ENCODE measurements at places on chromosomes 4 and X.

DNA sequence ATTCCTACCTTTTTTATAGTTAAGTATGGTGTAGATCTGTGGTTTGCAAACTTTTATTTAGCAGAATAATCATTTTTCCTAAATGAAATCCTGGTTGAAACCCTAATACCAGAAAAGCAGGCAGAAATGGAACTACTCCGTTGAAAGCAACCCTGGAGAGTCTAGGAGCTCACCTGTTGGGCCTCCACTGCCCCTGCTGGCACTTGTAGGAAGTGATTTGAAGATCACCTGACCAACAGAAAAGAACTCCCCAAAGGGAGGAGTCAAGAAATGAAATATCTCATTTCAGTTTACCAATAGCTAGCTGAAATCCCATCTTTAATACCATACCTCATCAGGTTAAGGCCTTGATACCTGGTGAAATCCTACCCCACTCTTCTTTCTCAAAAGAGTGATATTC, 277.1 kb downstream of the KLHL13 start:
- DNase-seq, result no peak

DNA sequence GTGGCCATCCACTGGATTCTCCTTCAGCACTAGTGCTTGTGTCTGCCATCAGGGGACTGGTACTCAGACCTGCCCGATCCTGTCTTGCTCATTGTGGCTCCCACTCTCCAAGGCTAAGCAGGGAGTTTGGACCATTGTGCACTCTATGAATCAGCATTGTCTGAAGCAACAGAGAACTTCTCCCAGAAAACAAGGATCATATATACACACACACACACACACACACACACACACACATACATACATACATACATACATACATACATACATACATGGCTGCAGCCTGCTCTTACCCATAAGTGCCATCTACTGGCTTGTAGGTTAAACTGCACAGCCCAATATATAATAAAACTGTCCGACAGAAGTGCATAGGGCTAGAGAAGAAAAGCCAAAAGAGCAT, 345.3 kb upstream of the LCORL start:
- peak; percentile 63 for DNase-seq

- no peak for DNase-seq
Measured at GRCh38 chr4:107265859-107266258, 229.7 kb upstream of the DKK2 start.

GRCh38 chr4:73019462-73020047, 50.0 kb downstream of the COX18 start:
- peak; percentile 79 for DNase-seq

DNA sequence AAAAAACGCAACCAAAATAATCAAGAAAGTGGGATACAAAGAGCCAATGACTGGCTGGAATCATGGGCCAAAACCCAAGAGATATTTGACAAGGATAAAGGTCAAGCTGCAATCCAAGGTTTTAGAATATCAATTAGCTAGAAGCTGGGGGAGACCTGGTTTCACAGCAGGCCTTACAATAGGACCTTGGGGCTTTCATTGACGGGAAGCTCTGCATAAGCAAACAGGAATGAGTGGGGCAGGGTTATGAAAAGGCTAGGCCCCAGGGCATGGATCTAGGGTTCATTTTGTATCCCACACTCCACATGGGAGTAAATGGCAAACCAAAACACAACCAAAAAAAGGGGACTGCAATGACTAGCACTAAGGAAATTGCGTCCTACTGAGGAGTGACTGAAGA, 215.3 kb downstream of the HS6ST2 start:
- no peak for DNase-seq

- DNase-seq, result no peak
Measured at GRCh38 chr4:14564281-14564680, 438.0 kb upstream of the CPEB2 start.

GRCh38 chrX:136572030-136572429, 40.0 kb downstream of the VGLL1 start:
- DNase-seq, result no peak

DNA sequence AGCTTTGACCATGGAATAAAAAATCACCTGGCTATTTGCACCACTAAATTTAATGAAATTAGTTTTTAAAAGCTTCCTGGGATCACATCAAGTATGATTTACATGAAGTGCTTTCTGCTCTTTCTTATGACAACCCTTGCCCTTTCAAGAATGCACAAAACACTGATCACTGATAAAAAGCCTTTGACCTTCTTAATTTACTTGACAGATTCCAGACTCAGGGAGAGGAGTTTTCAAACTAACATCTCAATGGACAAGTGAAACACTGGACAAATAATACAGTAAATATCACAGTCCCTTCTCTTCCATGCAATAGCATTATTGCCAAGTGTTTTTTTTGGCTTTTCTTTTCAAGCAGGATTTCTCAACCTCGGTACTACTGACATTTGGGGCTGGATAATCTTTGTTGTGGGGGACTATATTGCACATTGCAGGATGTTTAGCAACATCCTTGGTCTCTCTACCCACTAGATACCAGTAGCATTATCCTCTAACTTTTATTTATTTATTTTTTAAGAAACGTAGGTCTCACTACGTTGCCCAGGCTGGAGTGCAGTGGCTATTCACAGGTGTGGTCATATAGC, 86.3 kb downstream of the ZNF827 start:
- DNase-seq, result no peak

DNA sequence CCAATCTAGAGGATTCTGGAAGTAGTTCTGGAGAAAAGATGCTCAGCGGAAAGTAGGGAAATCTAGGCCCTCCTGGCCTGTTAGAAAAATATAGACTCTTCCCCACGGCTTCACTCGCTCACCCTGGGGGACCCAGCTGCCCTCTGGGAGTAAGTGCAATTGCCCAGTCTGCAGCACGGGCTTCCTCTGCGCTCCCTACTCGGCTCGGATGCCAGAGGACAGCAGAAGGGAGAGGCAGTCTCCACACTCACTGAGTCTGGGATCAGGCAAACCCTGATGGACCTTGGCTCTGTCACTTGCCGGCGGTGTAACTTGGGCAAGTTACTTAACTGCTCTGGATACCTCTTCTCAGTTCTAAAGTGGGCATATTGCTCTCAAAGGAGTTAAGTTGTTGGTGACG, 2.1 kb downstream of the SHISA3 start:
- peak; percentile 37 for DNase-seq

- DNase-seq, result peak; percentile 39
Measured at GRCh38 chr4:4362991-4363697, 23.8 kb upstream of the NSG1 start.

DNA sequence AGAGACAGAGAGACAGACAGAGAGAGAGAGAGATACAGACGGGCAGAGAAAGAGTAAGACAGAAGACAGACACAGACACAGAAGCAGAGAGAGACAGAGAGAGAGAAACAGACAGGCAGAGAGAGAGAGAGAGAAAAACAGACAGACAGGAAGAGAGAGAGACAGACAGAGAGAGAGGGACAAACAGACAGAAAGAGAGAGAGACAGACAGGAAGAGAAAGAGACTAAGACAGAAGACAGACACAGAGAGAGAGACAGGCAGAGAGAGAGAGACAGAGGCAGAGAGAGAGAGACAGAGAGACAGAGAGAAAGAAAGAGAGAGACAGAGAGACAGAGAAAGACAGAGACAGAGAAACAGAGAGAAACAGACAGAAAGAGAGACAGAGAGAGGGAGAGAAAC, 27.2 kb upstream of the NAA11 start:
- DNase-seq, result no peak

GRCh38 chr4:132593717-132594400, 555.2 kb upstream of the PCDH10 start:
- DNase-seq, result no peak

DNA sequence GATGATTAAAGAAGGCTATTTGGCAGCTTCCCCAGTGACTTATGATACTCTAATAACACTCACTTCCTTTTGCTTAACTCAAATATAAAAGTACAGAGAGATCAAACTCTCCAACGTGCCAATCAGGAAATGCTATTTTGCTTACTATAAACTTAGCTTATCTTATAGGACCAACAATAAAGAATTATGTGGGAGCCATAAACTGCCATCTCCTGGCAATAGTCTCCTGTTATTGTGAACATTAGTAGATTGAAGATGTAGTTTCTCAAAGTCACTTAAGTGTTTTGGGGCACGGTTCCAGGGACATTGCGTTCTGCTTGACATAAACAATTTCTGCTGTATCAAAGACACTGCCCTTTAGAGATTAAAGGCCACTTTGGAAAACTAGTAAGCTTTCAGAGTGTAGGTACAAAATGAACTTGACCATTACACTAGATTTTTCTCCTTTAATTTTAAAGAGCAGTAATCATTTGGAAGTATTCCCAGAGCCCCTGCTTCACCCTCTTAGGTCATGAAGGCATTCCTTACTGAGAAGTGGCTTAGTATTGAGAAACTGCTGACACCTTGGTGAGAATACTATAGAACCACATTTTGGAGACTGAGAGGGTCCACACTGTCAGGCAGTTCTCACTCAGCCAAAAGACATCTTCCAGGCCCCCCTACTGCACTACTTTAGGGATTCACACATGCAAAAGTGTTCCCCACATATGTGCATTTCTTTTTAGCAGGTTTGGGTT, 51.9 kb downstream of the MAOA start:
- DNase-seq, result no peak

DNA sequence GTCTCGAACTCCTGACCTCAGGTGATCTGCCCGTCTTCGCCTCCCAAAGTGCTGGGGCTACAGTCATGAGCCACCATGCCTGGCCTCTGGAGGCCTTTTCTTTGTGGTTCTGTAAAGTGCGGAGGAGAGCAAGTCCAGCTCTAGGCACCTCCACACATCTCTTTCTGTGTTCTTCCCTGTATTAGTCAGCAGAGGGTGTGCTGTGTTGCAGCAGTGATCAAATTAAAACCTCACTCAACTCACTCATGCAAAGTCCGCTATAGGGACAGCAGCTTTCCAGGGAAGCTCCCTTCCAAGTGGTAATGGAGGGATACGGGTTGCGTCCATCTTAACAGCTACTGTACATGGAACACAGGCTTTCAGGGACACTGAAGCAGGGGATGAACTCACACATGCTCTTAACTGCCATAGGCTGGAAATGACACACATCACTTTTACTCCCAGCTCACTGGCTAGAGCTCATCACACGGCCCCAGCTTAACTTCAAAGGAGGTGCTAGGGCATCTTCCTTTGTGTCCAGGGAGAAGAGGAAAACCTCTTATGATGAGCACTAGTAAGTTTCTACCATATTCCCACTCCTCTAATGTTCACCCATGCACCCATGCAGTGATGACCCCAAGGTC, 36.0 kb upstream of the CCNG2 start:
- no peak for DNase-seq

GRCh38 chr4:21184788-21185187, 484.5 kb downstream of the PACRGL start:
- no peak for DNase-seq

DNA sequence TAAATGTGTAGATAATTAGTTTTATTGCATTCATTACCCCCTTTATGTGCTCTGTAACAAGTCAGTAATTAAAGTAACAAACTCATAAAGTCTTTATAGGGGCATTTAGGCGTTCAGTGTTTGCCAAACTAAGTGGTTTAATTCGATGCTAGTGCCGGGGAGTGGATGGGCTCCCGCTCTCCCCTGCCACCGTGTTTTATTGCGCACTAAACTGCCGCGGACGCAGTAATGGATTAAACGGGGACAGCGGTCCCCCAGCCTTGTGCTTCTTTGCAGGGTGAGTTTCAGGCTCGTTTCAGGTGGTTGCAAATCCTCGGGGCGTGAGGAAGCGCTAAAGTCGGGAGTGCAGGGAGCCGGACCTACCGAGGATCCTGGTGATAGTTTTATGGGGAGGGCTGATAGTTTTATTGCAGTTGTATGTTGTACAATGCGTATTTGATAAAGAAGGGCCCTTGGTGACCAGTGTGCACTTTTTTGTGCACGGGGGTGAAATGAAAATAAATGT, 1.6 kb upstream of the PHOX2B start:
- no peak for DNase-seq

GRCh38 chrX:154373340-154374306, 811 bp downstream of the FLNA start:
- DNase-seq, result peak; percentile 85

DNA sequence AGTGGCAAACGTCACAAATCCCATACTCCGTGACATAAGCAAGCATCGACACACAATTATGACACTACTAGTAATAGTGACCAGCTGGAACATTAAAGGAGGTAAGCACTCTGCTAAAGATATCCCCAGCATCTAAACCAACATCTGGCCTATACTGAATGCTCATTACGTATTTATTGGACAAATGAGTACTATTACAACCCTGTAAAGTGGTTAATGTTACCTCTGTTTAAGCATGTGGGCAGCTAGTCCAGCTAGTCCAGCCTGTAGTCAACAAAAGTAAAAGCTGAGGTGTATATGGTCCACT, 419 bp upstream of the RPGR start:
- DNase-seq, result no peak

DNA sequence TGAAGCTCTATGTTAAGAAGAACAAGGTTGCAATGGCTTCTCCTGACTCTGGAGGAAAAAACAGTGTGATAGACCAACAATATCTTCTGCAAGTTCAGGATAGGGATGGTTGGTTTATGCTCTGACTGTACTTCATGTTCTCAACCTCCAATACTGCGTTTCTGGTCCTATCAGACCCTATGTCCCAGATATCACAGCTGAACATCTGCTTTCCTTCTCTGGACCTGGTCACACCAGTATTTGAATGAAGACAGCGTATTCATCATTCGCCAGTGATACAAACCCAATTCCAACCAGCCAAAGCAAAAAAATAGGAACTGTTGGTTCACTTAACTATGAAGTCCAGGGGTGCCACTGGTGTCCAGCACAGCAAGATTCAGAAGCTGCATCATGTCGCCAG, 124.5 kb upstream of the KLF3 start:
- DNase-seq, result no peak

- DNase-seq, result no peak
Measured at GRCh38 chr4:68366600-68366999, 16.7 kb upstream of the YTHDC1 start.

DNA sequence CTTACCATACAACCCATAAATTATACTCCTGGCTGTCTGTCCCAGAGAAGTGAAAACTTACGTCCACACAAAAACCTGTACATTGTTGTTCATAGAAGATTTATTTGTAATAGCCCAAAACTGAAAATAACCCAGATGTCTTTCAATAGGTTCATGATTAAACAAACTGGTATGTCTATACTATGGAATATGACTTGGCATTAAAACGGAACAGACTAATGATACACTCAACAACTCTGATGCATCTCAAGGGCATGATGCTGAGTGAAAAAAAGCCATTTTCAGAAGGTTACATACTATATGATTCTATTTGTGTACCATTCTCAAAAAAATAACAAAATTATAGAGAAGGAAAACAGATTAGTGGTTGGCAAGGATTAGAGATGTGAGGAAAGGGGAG, 11.6 kb upstream of the MND1 start:
- no peak for DNase-seq

DNA sequence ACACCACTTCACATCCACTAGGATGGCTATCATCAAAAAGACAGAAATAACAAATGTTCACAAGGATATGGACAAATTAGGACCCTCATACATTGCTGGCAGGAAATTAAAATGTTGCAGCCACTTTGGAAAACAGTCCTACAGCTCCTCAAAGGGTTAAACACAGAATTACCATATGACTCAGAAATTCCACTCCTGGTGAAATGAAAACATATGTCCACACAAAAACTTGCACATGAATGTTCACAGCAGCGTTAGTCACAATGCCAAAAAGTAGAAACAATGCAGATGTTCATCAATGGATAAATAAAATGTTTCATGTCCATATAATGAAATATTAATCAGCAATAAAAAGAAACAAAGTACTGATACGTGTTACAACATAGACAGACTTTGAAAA, 15.1 kb downstream of the S100G start:
- DNase-seq, result peak; percentile 11

- DNase-seq, result no peak
Measured at GRCh38 chr4:81970454-81970853, 403.3 kb downstream of the HNRNPD start.

- no peak for DNase-seq
Measured at GRCh38 chr4:139245590-139245989, 34.4 kb downstream of the MGARP start.

GRCh38 chrX:68363984-68364383, 69.3 kb downstream of the OPHN1 start:
- no peak for DNase-seq

Measured in eye (tissue), 1 donor.